ENCODE measurements at places on chromosomes 13 and 19.

- peak; percentile 64 for DNase-seq
Observed at GRCh38 chr13:23377983-23378632, 55.4 kb downstream of the SACS start.

GRCh38 chr13:113229161-113229560, 19.7 kb downstream of the CUL4A start:
- DNase-seq = no peak

GRCh38 chr19:10379880-10380312, 476 bp downstream of the TYK2 start:
- DNase-seq = no peak

- no peak for DNase-seq
Observed at GRCh38 chr13:113880651-113881611, 17.1 kb upstream of the GAS6 start.

DNA sequence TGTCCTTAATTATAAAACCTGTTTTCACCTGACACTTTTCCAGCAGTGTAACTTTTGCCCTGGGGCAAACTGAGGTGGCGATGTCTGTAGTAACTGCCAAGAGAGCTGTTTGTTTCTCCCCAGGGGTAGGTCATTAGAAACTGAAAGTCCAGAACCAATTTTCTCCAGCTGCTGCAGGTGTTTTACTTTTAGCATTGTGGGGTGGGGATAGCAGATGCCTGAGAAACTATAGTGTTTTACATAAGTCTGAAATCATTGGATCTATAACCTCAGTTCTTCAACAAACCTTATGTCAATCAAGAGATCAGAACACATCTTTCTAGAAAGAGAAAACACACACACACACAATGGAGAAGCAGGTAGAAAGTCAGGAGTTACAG, 92.7 kb downstream of the LHFPL6 start:
- DNase-seq = no peak
